ENCODE measurements at places on chromosomes 11 and 22.

DNA sequence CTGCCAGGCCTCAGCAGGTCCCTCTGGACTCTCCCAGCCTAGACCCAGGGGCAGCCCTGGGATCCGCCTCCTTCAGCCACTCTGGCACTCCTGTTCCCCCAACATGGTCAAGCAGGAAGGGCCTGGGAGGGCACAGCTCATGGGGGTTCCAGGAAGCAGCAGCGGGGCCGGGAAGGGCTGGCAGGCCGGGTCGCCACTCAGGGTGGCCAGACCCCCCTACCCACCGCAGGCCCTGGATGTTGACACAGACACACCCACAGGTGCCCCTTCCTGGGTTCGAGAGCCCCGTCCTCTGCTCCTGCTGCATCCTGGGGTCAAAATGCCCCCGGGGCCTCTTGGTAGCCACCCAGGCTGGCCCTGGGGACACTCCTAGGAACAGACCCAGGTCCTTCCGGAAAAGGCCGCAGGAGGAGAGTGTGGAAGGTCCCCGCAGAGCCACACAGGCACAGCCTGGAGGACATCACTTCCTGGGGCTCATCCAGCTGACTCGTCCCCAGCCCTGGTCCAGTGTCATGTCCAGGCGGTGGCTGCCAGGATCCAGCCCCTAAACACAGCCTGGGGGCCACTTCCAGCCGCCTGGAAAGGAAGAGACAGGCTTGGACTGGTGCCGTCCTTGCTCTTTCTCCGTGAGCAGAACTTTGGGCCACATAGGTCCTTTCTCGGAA is 6.8 kb upstream of the PIM3 start:
- no peak for DNase-seq

- no peak for DNase-seq
Measured at GRCh38 chr11:83427501-83427900, 141.3 kb upstream of the CCDC90B start.

GRCh38 chr11:10109806-10110205 is 184.2 kb downstream of the SBF2 start:
- DNase-seq, result no peak

- no peak for DNase-seq
Measured at GRCh38 chr11:63023222-63023814, 7.7 kb upstream of the SLC22A8 start.

GRCh38 chr11:112225753-112226061 is 521 bp upstream of the PTS start:
- DNase-seq, result no peak

DNA sequence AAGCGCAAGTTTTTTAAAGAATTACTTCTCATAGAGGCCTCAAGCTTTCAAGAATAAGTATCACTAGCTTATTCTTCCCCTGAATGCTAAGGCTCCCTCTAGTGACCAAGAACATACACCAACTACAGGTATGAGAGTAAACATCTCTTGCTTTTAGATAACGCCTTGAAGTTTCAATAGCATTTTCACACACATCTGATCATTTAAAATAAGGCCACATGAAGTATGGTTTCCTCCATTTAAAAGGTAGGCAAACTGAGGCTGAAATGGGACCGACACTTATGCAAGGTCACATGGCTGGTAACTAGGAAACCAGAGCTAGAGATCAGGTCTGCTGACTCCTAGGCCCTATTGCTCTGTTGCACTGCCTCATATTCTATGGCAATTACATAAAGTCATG is 66.5 kb downstream of the CCDC34 start:
- DNase-seq, result no peak

DNA sequence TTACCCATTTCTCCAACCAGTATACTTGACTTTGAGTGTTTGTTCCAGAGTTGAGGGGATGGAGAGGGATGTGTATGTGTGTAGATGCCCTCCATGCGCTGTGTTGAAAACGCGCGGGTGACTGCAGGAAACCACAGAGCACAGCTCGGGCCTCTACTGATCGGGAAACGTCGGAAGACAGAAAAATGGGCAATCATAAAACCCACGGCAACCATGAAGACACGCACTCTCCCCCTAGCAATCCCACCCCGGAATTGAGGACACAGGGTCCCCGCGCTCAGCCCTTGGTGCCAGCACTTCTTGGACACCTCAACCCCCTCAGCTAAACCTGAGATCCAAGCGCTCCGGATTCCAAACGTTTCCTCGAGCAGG is 251 bp upstream of the UQCC3 start:
- DNase-seq, result no peak

- DNase-seq, result no peak
Measured at GRCh38 chr11:64844330-64845128, at the start of gene CDC42BPG. CDC42BPG (minus strand) TSS chr11:64844653; CDS start chr11:64844569, 84 bp downstream.

Data from brain pericyte (primary cell).